ENCODE measurements at places on chromosomes 12 and 14.

DNA sequence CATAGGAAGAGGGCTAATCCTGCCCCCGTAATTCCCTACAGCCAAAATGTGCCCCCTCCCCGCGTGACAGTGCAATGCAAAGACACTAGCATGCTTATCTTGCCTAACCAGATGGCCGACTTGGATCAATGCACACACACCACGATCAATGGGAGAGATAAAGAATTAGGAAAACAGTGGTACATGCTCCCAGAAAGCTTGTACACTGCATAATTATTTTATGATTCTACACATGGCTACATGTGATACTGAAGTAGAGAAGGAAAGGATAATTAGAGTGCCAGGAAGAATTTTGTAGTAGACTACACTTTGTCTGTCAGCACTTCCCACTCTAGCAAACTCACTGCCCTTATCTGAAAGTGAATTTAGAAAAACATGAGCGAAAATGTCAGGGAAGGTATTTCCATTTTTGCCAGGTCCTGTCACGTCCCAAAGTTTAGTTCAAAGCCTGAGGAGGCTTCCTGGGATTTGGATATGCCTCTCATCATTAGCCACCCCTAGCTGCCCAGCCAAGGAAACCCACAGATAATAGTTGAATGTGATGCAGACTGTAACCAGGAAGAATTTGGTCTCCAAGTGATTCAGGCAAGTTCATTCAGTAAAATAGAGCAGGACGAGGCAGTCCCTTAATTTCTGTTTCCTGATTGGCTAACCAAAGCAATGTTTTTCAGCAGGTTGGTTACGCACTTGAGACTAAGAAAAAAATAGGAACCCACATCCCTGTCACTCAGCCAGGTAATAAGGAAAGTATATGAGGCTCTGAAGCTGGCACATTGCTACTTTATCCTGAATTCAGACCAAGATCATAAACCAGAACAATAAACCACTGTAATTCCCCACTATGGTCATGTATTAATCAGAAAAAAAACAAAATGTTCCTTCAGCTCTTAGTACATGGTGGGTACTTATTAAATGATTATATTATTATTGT lies 199.6 kb upstream of the OTX2 start:
- no peak for DNase-seq

- no peak for DNase-seq
These were observed 109.9 kb downstream of the TTC8 start for GRCh38 chr14:88934351-88934806.

DNA sequence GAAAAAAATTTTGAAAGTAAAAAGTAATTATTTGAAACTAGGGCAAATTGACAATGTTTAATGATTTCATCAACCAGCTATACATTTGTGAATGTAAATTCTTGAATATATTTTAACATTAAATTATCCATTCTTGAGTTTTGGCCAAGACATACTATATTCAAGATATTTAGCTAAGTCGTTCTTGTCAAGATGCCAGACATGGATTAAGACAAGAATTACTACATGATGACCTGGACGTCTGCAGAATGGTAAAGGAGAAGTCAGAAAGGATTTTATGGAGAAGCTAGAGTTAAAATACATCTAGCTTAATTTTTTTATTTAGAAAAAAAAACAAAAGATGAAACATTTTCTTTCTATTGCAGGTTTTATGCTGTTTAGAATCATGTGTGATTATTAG lies 255.8 kb downstream of the TMTC2 start:
- DNase-seq = no peak

- no peak for DNase-seq
These were observed 46.1 kb downstream of the TMTC3 start for GRCh38 chr12:88188180-88188579.

DNA sequence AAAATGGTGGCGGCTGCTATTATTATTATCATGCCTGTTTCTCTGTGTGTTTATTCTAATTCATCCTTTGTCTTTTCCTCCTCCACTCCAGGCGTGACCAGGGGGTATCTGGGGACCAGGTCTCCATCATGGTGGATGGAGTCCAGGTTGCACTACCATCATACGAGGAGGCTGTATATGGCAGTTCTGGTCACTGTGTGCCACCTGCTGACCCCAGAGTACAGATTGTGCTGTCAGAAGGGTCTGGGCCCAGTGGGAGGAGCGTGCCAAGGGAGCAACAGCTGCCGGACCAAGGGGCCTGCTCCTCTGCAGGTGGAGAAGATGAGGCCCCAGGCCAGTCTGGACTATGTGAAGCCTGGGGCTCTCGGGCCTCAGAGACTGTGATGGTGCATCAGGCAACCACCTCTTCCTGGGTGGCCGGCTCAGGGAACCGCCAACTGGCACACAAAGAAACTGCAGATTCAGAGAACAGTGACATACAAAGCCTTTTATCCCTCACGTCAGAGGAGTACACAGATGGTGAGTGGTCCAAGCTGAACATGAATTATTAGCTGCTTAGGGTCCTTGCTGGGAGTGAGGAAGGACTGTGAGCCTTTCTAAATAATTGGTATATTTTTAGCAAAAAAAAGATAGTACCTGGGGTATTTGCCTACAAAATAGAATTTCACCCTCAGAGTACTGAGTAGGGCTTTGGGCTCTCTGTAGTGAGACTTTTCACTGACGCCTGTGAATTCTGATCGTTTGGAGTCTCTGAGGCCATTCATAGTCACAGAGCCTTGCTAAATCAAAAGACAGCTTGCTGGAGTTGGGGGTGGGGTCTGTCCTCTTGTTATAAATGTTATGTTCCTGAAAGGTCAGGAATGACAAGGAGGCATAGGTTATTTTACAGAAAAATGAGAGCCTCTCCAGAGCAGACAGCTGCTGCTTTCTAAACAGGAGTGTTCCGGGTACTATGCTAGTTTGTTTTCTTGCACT lies 58.1 kb upstream of the SRSF5 start:
- DNase-seq = peak; percentile 47

DNA sequence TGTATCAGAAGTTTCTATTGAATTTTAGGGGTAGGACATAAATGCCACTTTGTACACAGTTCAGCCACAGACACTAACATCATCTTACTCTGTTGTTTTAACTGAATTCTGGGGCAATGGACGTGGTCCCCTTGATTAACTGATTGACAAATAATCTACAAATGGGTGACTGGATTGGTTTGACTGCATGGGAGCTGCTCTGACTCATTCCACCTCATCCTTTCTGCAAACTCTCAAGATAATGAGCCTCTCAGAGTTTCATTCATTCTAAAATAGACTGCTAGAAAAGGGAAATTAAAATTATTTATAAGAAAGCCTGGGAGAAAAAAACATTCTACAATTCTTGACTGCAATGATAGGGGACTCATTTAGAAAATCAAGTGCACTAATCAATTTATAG lies 570.4 kb upstream of the SEL1L start:
- DNase-seq = no peak

GRCh38 chr14:62062645-62063044 lies 300.4 kb downstream of the SNAPC1 start:
- DNase-seq = no peak

- no peak for DNase-seq
These were observed 858.2 kb upstream of the FLRT2 start for GRCh38 chr14:84671776-84672175.

GRCh38 chr12:105744371-105745058 lies 394.2 kb downstream of the NUAK1 start:
- no peak for DNase-seq

DNA sequence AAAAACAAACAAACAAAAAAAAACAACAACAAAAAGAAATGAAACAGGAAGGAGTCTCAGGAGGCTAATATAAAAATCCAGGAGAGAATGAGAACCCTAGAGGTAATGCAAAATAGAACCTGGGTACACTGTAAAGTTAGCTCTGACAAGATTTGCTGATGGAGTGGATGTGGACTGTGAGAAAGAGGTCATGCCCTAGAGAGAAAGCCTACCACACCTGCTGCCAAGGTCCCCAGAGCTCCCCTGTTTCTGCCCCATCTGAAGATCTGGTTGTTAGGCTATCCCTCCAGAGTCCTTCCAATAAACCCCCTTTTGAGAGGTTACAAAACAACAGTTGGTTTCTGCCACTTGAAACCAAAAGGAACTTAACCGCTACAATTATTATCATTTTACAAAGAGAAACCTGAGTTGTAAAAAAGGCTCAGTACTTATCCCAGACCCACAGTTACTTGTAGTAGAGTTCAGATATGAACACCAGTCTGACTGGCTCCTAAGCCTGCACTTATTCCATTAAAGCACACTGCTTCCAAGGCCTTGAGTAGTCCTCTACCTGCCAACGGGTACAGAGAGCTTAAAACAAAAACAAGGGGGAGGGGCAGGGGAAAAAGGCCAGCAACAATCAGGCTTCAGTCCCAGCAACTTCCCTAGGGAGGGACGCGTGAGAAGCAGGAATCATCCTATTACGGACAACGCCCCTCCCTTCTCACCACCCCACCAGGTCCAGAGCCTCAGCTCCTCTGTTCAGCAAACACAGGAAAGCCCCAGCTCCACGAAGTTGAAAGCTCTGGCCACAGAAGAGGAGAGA lies 27.7 kb downstream of the PPP1R13B start:
- DNase-seq = no peak

DNA sequence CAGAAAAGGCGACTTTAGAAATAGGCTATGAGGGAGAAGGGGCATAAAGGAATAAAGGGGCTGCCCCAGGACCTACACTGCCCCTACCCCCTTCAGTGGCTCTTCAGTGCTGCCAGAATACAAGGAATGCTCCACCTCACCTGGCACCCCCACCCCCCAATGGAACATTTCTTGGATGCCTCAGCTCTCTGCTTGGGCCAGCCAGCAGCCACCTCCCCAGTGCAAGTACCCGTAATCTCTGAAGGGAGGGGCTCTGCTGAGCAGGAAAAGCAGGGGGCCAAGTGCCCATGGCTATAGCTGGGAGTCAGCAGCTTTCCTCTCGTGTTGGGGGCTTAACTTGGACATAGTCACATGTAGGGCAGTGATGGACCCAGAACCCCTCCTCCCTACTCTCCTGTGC lies 33.3 kb downstream of the BAZ2A start:
- no peak for DNase-seq

- peak; percentile 79 for DNase-seq
These were observed 5.0 kb upstream of the BAZ2A start for GRCh38 chr12:56634837-56635791.

DNA sequence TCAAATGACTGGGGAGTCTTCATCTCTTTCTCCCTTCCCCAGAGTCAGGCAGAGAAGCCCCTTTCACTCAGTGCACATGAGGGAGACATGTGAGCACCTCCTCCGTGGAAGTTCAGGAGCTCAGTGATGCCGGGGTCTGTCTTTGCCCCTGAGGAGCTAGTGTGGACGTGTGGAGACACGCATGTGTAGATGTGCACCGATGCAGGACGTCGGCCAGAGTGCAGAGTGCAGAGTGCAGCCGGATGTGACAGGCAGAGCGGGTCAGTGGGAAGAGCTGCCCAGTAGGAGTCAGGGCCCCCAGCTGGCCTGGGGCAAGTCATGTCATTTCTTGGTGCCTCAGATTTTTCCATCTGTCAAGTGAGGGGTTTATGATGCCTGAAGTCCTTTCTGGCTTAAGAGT lies 20.7 kb downstream of the TSPAN9 start:
- DNase-seq = no peak

GRCh38 chr14:105053421-105053820 lies 11.8 kb downstream of the GPR132 start:
- DNase-seq = no peak

DNA sequence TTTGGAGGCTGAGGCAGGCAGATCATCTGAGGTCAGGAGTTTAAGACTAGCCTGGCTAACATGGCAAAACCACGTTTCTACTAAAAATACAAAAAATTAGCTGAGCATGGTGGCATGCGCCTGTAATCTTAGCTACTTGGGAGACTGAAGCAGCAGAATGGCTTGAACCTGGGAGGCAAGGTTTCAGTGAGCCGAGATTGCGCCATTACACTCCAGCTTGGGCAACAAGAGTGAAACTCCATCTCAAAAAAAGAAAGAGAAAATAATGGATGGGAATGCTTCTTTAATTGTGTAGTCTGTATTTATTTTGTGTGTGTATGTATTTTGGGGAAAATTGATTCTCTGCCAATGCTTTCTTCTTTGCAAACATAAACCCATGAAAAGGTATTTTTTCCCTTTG lies 32.5 kb downstream of the SRGAP1 start:
- DNase-seq = no peak

- DNase-seq = no peak
These were observed 5.7 kb upstream of the GPR65 start for GRCh38 chr14:87999277-87999676.

GRCh38 chr12:23399402-23399933 lies 550.0 kb downstream of the SOX5 start:
- DNase-seq = no peak

- no peak for DNase-seq
These were observed 135.0 kb upstream of the AMIGO2 start for GRCh38 chr12:47214771-47215170.

DNA sequence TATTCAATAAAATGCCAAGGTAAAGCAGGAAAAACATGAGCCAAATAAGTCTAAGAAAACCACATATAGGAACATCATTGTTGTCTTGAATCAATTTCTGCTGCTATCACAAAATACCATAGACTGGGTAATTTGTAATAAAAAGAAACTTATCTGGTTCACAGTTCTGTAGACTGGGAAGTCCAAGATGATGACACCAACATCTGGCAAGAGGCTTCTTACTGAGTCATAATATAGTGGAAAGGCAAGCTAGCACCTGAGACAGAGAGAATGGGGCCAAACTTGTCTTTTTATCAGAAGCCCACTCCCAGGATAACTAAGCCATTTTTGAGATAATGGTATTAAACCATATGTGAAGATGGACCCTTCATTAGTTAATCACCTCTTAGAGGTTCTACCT lies 975.9 kb downstream of the FLRT2 start:
- no peak for DNase-seq

DNA sequence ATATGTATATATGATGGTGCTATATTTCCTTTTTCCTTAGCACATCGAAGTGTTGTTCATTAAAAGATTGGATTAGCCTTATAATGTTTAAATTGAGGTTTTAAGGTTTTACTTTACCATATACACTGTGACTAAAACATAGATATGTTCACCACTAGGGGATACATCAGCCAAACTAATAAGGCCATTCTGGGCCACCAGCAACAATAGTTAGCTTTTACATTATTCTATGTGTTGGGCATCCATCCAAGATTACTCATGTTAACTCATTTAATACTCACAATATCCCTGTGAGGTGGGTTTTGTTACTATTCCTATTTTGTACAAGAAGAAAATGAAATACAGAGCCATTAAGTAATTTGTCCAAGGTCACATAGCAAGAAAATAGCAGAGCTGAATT lies 202.6 kb upstream of the AVPR1A start:
- DNase-seq = no peak
